ENCODE measurements at places on chromosomes 2 and 18. TPM values are rescaled to one million over a fixed set of nuclear protein-coding genes. Genes with fewer than 3 reads are reported as not detected.

TEX44 gene
- not detected for total RNA-seq

GPAT2 gene
- 4.9 TPM for total RNA-seq

RBM44 gene
- 1.6 TPM for total RNA-seq

TCF7L1 gene
- 2.9 TPM for total RNA-seq

MPP4 gene
- 0.36 TPM for total RNA-seq

ECEL1 gene
- 0.71 TPM for total RNA-seq

ZSWIM2 gene
- not detected for total RNA-seq

KCNIP3 gene
- 12.0 TPM for total RNA-seq

RAPGEF4 gene
- total RNA-seq: 4.3 TPM

VWC2L gene
- total RNA-seq: not detected

MTLN gene
- 128 TPM for total RNA-seq

PPP1R1C gene
- not detected for total RNA-seq

LRRTM4 gene
- total RNA-seq: 0.81 TPM

CELF4 gene
- 5.0 TPM for total RNA-seq

TBC1D8 gene
- total RNA-seq: 24.1 TPM

RSAD2 gene
- 13.2 TPM for total RNA-seq

TMEM17 gene
- 1.7 TPM for total RNA-seq

EGR4 gene
- 0.14 TPM for total RNA-seq

FIGN gene
- total RNA-seq: 7.1 TPM

MYO5B gene
- total RNA-seq: 0.36 TPM

FER1L5 gene
- not detected for total RNA-seq
